ENCODE measurements at places on chromosomes 5 and 9.

- no peak for DNase-seq
These were observed 28.8 kb downstream of the FAM163B start for GRCh38 chr9:133580419-133580738.

- no peak for DNase-seq
These were observed 34.2 kb upstream of the MYOT start for GRCh38 chr5:137833463-137833862.

- DNase-seq, result no peak
These were observed 42.6 kb downstream of the MLLT3 start for GRCh38 chr9:20579524-20580314.

DNA sequence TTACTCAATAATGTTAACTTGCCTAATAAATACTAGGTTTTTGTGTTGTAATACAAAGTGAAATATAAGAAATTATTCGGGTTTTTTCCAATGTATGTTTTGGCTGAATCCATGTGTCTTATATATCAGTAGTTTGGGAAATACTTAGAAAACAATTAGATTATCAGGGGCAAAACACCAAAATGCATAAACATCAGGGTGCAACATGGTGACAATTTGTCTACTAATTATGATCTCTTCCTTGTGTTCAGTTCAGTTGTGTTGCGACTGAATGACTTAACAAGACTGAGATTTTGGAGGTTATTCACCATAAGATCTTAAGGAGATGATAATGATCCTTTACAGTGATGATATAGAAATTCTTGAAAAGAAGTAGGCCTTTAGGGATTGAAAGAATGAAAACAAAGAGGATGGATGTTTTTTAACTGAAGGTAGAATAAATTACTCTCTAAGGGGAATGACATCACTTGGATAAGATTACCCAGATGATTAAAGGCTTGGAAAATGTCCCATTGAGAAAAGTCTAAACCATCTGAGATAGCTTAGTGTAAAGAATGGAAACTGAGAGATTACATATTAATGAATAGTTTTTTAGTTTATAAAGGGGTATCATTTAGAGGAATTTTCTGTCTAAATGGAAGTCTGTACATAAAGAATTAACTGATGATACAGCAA, 415.8 kb downstream of the SPATA31D1 start:
- DNase-seq, result no peak

GRCh38 chr5:160293901-160294561, 18.3 kb downstream of the CCNJL start:
- no peak for DNase-seq

- DNase-seq, result no peak
These were observed 9.8 kb upstream of the PDE8B start for GRCh38 chr5:77200663-77201062.

GRCh38 chr5:125112196-125112595, 365.8 kb upstream of the ZNF608 start:
- no peak for DNase-seq

DNA sequence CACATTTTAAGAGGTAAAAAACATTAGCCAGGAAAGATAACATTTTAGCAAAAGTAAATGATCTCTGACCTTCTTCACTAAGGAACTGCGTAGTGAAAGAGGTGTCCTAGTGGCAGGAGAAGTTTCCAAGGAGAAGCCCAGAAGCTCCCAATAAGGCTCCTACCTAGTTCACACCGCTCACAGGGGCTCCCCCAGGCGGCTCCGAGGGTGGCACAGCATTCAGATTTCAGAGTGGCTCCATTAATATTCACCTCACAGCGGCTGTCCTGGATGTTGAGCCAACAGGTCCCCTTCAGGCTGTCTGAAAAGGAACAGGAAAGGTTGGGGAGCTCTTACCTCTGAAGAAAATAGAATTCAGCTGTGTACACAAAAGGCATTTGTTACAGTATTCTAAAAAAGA, 187.3 kb downstream of the FBN2 start:
- no peak for DNase-seq

GRCh38 chr9:121283856-121284732, 16.1 kb downstream of the GSN start:
- DNase-seq, result no peak

GRCh38 chr5:89337-90286, 2.4 kb upstream of the PLEKHG4B start:
- no peak for DNase-seq

GRCh38 chr5:69024241-69024651, 69.6 kb upstream of the SLC30A5 start:
- DNase-seq, result no peak

GRCh38 chr5:149745212-149745942, 15.3 kb downstream of the PPARGC1B start:
- DNase-seq, result no peak

- no peak for DNase-seq
These were observed 117.7 kb downstream of the ZCCHC7 start for GRCh38 chr9:37238122-37238521.

GRCh38 chr5:178357678-178358077, 125.1 kb upstream of the PHYKPL start:
- DNase-seq, result no peak

DNA sequence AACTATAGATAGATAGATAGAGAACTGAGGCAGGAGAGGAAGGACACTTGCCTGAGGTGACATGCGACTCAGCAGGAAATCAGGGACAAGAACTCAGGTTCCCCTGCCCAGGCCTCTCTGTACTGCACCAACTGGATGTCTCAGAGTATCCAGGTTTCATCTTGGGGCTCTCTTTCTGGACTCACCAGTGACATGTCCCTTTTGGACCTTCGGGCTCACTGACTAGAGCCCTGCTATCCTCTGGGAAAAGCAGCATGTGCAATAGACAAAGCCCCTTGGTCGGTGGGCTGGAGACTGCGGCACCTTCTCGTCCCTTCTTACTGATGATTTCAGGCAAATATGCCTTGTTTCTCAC, 104.5 kb downstream of the RGS3 start:
- DNase-seq, result no peak
